ENCODE measurements at places on chromosomes 2 and 18.

DNA sequence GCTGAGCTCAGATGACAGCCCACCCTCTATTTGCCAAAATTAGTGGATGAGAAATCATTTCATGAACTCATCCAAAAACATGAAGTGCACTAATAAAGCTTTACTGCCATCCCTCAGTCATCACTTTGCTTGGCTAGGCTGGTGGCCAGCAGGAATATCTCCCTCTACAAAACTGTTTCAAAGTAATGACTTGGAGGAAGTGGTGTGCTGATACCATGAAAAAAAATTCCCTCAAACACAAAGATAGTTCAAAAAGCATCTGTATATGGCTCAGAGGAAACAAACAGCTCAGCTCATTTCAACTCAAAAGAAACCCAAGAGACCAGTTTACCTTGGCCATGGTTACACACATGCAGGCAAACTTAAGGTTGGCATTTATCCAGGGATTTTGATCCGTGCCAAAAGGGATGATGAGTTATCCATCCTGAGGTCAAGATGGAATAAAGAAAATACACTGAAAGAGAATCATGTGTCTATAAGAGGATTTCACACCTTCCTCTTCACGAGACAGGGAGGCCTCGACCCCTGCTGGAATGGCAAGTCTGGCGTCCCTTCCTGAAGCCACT is 18.4 kb upstream of the WIPF1 start:
- no peak for DNase-seq

DNA sequence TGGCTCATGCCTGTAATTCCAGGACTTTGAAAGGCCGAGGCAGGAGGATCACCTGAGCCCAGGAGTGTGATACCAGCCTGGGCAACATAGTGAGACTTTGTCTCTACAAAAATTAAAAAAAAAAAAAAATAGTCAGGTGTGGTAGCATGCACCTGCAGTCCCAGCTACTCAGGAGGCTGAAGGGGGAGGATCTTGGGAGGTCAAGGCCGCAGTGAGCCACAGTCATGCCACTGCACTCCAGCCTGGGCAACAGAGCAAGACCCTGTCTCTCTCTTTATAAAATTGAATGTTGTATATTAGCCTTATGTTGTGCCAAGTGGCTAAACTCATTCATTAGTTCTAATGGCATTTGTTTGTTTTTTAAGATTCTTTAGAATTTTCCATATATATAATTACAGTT is 207.7 kb upstream of the COPS8 start:
- DNase-seq, result no peak

DNA sequence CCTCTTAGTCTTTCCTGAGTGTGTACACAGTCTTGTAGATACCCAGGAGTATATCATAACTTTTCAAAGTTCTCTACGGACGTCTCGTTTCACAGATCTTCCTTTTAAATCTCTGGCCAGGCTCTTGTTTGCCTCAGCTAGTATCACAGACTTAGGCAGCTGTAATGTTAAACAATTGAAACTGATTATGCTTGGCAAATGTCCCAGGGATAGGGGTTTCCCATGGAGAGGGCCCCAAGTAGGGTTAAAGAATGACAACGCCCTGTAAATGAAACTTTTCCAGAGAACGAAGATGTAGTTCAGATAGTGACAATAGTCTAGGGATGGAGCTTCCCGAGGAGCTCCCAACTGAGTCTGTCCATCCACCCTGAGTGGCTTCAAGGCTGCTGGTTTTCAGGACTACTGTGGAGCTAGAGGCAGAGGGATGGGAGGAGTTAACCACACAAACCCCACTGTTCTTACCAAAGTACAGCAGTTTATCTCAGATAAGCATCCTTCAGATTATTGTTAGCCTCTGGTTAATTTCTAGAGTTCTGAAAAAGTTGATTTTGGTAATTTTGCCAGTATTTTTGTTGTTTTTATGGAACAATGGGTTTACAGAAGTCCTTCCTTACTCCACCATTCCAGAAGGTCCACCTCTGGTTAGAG is 9.1 kb downstream of the NEURL3 start:
- DNase-seq, result no peak

- DNase-seq, result no peak
Observed at GRCh38 chr18:50582500-50582899, 22.6 kb downstream of the MAPK4 start.

DNA sequence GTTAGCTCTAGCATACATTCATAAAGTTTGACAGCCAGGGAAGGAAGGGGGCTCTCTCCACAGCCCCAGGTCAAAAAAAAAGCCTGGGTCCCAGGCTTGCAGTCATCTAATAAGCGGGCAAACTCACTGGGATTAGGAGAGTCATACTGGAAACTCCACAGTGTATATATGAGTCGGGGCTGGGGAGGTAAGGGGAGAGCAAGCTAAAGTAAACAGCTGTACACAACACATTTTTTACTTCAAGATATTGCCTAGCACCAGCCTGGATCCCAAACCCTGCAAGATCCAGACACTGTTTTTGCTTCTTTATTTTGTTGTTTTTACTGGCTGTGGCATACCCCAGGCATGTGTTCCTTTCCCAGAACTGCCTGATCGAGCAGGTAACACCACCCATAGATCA is 291.3 kb upstream of the TANK start:
- DNase-seq, result no peak

DNA sequence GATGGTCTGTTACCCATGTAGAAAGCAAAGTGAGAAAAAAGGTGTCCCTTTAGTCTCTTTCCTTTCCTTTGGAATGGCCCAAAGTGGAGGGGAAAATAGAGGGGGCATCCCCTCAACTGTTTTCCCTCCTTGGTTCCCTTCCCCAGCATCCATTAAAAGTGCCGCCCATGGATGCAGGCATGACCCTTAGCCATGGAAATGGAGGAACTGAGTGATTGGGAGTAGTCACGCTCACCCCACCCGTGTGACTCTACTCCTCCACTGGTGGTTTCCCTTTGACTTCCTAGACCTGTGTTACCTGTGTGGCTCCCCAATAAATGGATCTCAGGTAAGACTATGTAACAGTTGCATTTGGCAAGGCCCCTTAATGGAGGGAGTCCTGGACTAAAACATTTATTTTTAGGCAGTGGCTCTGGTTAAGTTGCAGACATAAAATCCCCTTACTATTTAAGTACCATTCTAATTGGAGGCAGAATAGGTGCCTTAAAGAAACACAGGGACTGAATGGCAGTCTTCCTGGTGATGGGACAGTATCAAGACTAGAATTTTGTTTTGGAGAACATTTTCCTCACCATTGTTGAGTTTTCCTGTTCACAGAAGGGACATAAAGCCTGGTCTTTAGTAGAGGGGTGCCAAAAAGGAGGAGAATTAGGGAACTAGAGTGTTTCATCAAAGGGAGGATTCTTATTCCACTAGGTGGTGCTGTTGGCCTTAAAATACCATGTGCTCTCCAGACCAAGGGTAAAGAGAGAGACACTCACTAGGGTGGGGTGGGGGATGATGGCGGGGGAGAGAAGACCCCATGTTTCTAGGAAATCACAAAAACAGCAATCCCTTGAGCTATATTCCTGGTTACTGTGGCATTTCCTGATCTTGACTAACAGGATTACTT is 25.7 kb upstream of the PLA2R1 start:
- DNase-seq, result no peak

Data from stimulated activated CD4-positive, alpha-beta T cell treated with anti-CD3 and anti-CD28 coated beads, Interleukin-4, amount 100 ng/mL, for 48 hours (primary cell).